Activated CD8-positive, alpha-beta memory T cell treated with anti-CD3 and anti-CD28 coated beads, Interleukin-2, amount 10 ng/mL, durations not matched to agents 7 days and 5 days (primary cell): ENCODE measurements at places on chromosomes 1 and 21.

DNA sequence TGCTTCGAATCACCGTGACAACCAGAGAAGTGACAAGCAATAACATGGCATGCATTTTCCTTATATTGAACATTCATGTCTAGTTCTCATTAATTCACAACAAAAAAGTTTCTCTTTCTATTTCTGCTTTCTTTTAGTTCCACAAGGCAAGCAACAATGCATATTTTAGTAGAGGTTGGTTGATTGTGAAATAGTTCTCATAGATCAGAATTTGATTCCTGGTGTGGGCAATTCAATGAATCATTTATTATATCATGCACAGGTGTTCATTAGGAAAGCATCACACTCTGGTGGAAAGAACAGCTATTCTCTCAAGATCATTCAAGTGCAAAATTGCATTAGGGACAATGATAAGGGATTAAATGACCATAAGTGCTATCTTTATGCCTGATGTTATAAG, 980.9 kb downstream of the BRINP3 start:
- no peak for DNase-seq

- DNase-seq: no peak
Measured at GRCh38 chr1:12049616-12050015, 13.5 kb upstream of the TNFRSF8 start.

DNA sequence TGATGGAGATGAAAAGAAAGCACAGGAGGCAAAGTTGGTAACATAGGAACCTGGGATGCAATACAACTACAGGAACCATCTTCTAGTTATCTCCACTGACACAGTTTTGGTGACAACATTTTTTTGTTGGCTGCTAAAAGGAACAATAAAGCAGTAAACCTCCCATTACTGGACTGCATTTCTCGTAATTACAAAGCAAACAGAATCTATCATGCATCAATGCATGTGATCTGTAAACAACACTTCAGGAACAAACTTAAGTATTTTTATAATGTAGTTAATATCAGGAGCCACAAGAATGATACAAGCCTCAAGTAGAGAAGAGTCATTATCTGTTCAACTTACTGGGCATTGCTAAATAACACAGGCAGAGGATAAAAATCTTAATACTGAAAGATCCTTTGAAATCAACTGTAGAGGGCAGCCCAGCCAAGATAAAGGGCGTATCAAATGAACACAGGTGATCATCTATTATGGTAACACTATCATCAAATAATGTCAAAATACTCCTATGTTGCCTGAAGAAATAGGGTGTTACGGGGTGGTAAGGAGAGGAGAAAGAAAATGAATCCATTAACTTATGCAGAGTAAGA, 193.3 kb downstream of the EIF4G3 start:
- no peak for DNase-seq

DNA sequence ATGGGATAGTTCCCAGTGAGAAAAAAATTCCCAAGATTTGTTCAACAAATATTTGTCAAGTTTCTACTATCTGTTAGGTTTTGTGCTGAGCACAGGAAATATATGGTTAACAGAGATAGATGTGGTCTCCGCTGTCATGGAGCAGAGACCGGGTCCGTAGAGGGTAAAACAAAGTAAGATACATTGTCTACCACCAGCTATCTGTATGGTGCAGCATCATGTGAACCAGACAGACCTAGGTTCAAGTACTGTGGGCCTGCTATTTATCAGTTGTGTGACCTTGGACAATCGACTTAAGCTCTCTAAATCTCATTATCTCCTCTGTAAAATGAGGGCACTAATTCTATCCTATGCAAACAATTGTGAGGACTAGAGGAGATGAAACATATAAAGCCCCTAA, 109.8 kb downstream of the DUSP10 start:
- DNase-seq: no peak

DNA sequence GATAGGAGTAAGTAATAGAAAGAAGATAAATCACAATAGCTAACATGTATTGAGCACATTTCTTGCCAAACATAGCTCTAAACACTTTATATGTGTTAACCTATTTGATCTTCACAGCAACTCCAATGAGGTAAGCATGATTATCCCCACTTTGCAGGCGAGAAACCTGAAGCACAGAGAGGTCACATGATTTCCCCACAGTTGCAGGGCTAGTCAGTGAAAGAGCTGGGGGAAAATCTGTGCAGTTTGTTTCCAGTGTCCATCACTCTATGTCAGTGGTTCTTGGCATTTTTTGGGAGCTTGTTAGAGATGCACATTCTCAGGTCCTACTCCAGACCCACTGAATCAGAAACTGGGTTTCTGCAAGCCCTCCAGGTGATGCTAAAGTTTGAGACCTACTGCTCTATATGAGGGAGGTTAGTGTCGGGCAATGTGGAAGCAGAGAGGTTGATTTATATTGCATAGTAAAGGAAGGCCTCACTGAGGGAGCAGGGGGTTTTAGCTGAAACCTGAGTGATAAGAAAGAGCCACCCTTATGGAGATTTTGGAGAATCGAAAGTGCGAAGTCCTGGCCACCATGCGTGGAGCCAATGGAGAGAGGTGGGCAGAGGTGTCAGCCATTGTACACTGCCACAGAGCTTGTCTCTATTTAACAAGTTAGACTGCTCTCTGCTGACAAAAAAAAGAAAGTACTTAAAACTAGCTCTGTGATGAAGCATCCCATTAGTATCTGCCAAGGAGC, 20.9 kb downstream of the MCOLN3 start:
- peak; percentile 54 for DNase-seq

GRCh38 chr1:14662116-14662515, 63.6 kb downstream of the KAZN start:
- no peak for DNase-seq

DNA sequence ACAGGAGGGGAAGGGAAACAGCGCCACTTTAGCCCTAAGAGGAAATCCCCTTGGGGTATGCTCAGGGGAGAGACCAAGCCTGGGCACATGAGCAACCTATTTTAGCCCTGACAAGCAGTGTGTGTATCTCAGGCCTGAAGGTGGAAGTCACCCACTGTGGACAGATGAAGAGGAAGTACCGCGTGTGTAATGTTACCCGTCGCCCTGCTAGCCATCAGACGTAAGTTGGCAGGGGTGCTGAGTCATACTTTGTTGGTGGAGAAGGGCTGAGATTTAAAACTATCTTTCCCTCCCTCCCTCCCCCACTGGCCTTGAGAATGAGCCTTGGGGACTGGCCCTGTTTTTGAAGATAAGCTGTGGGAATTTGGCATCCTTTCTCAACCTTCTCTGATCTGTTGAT, 11.2 kb downstream of the AGO1 start:
- DNase-seq: no peak

DNA sequence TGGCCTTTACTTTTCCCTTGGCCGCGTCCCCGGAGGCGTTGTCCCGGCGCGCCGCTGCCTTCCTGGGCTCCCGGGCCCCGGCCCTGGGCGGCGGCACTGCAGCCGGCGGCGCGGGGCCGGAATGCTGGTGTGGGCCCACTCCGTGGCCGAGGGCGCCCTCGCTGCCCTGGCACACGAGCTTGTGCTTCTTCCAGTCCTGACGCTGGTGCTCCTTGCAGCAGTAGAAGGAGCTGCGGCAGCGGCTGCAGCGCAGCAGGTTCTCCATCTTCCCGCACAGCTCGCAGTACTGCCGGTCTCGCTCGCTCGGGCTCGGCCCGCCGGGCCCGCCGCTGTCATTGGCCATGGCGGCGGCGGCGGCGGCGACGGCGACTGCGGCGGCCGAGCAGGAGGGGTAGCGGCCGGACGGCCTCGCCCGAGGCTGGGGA, 529 bp downstream of the EGLN1 start:
- DNase-seq: peak; percentile 58

- no peak for DNase-seq
Measured at GRCh38 chr1:8351693-8352470, 34.0 kb downstream of the SLC45A1 start.

- no peak for DNase-seq
Measured at GRCh38 chr1:153366261-153366660, 8.6 kb downstream of the S100A9 start.
